Stimulated activated CD4-positive, alpha-beta T cell treated with anti-CD3 and anti-CD28 coated beads, Interleukin-15, amount 100 ng/mL, for 1 hour (primary cell): ENCODE measurements at places on chromosomes 7 and 10.

DNA sequence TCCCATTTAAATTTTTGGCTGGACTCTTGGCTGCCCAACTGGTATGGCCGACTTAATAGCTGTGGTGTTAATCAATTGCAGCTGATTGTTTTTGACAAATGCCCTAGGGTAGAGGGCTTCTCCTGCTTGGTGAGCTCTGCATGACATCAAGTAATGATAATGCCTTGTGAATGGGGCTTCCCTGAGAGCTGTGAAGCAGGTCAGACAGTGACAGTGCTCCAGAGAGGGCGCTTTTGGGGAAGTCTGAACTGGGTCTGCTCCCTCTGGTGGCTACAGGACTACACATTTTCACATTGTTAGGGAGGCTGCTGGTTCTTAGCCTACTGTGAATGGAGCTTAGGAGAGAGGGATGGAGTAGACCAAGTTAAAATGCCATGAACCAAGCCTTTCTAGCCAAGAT is 98.8 kb downstream of the SDK1 start:
- DNase-seq = no peak

- DNase-seq = no peak
These were observed 12.6 kb downstream of the HOXA4 start for GRCh38 chr7:27117887-27118491.

GRCh38 chr10:96310321-96310669 is 6.1 kb downstream of the DNTT start:
- no peak for DNase-seq

- no peak for DNase-seq
These were observed 9.1 kb downstream of the COMTD1 start for GRCh38 chr10:75226656-75227055.

DNA sequence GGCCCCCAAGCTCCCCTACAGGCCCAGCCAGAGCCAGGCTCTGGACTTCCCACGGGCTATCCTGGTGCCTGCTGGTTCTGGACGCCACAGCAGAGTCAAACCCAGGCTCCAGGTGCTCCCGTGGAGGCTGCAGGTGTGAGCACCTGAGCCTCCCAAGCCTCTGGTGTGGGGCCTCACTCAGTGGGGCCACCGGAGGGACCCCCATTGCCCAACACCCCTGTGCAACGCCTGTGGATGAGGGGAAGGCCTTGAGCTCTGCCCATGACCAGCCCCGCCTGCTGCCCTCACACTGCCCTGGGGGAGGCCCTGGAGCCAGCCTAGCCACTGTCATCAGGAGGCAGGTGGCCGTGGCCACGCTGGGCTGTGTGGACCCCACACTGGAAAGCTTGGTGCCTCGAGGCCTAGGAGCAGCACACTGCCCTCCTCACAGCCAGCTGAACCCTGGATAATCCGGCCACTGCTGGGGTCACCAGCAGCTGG is 229.3 kb downstream of the MAD1L1 start:
- DNase-seq = no peak

GRCh38 chr10:129079705-129080104 is 387.3 kb upstream of the MGMT start:
- DNase-seq = no peak

DNA sequence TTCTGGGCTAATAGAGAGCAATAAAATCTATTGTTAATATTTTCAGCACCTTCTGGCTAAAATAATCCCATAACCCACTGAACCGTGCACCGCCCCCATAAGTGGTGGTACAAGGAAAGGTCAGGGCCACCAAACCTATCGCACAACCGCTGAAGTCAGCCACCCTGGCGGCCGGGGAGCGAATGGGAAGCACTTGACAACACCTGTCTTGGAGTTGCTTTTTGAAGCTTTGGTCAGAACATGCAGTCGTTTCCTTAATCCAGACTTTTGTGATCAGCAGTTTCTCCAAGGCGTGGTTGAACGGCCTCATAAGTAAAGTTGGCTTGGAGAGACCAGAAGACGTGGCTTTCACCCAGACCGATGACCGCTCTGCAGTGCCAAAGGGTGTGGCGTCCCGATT is 97.4 kb downstream of the DNAJB6 start:
- no peak for DNase-seq

DNA sequence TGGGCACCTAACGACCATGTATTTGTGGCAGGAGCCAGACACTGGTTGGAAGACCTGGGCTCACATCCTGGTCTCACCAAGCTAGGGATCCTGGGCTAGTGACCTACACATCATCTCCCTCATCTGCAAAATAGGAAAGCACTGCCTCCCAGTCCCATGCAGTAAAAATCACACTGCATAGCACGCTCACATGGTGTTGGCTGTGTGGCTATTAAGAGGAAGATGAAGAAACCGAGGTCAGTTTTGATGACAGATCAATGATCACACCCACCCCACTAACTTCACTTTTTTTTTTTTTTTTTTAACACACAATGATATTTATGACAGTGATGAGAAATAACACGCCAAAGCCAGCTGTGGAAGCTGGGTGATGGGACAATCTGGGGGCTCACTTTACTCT is 146.5 kb downstream of the RNF216 start:
- DNase-seq = no peak

GRCh38 chr7:55043691-55044370 is 25.0 kb downstream of the EGFR start:
- DNase-seq = no peak

- DNase-seq = no peak
These were observed 4.6 kb downstream of the PALD1 start for GRCh38 chr10:70482982-70483760.

GRCh38 chr10:70804421-70804808 is 11.3 kb upstream of the SGPL1 start:
- no peak for DNase-seq

DNA sequence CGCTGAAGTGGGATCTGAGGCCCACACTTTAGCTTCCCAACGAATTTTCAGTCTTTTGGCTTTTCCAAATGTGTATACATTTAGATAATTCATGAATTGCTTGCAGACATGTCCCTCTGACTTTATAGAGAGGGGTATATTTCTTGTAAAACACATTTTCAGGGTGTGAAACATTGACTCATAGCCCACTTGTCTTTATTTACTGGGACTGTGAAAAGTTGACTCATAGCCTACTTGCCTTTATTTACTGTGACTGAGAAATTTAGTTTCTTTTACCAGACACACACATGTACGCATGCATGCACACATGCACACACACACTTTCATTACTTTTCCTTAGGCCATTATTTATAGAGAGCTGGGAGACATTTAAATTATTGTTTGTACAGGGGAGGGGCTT is 79.1 kb downstream of the VTI1A start:
- no peak for DNase-seq

DNA sequence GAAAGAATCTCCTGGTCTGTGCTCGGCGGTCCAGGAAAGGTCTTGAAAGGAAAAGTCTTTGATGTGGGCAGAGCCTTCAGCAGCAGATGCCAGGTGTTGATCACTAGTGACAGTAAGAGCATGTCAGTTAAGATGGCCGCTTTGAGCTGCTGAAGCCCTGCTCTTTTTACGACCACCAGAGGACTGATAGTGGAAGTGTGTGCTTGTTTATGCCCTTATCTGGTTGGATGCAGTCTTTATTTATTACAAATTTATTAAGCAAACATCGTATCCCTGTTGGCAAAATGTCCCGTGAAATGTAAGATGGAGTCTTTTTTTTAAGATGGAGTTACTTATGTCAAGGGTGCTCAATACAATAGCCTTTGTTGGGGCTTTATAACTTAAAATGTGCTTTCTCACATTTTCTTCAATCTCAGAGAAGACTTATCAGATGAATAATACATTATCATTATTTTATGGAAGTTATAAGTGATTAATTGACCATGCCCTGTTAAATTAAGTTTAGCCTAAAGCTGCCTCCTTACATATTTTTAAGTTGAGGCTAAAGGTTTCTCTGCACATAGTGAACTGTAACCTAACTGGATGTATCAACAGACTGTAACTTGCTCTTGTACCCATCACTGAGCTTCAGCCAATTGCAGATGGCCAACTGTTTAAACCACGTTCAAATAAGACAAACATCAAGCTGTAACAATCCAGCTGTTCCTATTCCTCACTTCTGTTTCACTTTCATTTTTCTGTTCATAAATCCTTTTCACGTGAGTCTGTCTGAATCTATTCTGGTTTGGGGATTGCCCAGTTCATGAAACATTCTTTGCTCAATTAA is 97.4 kb upstream of the PIK3CG start:
- DNase-seq = no peak

GRCh38 chr7:116332766-116333165 is 122.4 kb downstream of the TES start:
- no peak for DNase-seq

GRCh38 chr7:86778271-86778670 is 134.6 kb downstream of the GRM3 start:
- DNase-seq = no peak

DNA sequence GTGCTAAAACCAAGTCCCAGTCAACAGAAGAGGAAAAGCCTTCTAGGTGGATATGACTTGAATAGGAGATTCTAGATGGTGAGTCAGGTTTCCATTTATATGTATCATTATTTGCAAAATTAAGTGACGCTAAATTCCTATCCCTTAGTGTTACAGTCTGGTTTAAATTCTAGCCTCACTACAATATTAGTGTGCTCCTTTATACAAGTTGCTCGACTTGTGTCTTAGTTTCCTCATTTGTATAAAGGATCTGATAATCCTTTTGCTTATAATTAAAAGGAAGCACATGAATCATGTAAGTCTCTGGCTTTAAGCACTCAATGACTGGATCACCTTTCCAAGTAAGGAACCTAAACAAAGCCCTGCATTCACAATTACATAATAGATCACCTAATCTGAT is 105.7 kb downstream of the SVOPL start:
- no peak for DNase-seq

DNA sequence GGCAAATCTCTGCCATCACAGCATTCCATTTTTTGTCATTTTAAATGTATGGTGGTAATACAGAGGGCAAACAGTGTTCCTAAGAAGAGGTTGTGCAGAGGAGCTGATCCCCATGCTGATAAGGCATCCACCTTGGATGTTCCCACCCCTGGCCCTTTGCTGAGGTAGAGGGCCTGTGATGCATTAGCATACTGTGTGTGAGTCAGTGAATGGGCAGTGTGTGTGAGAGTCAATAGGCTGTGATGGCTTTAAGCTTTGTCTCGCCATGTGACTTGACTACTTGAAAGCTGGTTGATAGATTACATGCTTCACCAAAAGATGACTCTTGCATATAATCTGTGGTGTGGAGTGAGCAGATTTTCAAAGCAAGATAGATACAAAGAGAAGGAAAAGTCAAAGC is 81.3 kb downstream of the INSYN2A start:
- DNase-seq = no peak

- no peak for DNase-seq
These were observed 357.2 kb downstream of the HPSE2 start for GRCh38 chr10:98878418-98878817.

- no peak for DNase-seq
These were observed 88.1 kb downstream of the COBL start for GRCh38 chr7:51228386-51228958.

GRCh38 chr7:5661942-5662341 is 119.5 kb downstream of the RNF216 start:
- DNase-seq = no peak

GRCh38 chr7:111074071-111074747 is 16.7 kb upstream of the LRRN3 start:
- no peak for DNase-seq

- DNase-seq = no peak
These were observed 599.0 kb upstream of the TPK1 start for GRCh38 chr7:145434811-145435210.

- DNase-seq = no peak
These were observed 481.2 kb downstream of the KCNMA1 start for GRCh38 chr10:77156406-77156879.

- no peak for DNase-seq
These were observed 142.7 kb upstream of the PCBD1 start for GRCh38 chr10:71031026-71031425.

DNA sequence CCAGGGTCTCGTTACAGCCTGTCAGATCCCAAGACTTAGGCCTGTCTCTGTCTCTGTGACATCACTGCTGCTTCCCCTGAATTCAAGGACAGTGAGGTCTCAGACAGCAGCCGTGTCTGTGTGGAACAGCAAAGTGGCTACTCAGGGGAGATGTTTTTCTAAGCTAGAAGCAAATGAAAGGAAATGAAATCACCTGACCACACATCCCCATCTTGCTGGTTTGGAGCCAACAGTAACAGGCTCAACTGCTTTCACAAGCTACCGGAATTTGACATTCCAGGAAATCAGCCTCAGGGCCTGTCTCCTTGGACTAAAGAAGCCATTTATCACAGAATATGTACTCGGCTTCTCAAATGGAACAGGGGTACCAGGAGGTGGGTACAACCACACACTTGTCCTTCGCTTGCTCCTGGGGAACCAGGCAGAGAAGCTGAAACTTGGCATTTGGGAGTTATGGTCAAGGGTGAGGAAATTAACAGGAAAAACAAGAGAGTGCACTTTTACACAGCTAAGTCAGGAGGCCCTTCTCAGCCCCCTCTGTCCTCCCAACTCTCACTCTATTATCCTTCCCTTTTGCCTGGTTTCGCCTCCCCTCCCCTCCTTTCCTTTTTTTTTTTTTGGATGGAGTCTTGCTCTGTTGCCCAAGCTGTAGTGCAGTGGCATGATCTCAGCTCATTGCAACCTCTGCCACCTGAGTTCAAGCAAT is 73.2 kb downstream of the SPDYE5 start:
- no peak for DNase-seq

DNA sequence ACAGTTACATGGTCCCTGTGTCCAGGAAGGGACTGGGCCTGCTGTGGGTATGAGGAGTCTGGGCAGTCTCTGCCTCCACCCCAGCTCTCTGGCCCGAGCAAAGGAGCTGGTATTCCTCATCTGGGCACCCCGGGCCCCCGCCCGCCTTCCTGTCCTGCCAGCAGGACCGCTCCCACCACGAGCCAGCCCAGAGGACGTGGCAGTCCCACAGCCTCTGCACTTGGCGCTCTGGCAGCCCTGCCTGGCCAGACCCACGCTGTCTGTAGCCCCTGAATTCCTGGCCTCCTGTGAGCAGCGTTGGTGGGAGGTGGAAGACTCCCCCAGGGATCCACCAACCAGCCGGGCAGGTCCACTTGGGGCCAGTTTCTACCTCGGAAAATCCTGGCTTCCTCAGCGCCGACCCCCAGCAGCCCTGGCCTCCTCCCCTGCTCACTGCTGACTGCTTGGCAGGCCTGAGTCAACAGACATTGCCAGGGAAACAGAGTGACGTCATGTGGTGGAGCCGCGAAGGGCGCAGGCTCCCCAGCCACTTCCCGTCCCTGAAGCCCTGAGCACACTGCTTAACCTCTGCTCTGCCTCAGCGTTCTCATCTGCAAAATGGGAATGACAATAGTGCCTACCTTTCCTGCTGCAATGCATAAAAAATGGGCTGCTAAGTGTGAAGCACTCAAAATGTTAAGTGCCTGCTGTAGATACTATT is 21.6 kb upstream of the LIMK1 start:
- peak; percentile 44 for DNase-seq

DNA sequence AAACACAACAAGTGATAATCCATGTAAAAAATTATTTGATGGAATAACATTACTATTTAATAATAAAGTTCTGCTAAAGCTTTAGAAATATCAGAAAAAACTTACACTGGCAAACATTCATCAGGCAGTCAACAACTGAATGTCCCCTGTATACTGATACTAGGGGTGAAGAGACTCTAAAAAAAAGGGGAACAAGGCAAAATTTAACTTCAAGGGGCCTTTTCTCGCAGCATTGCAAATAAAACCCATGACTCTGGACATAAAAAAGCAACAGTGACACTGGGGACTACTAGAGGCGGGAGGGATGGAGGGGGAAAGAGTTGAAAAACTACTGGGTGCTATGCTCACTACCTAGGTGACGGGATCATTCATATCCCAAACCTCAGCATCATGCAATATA is 5.8 kb upstream of the IFRD1 start:
- no peak for DNase-seq
